ENCODE measurements at places on chromosomes 6 and 20.

- no peak for DNase-seq
These were observed 45.3 kb downstream of the SMLR1 start for GRCh38 chr6:130872250-130873095.

- no peak for DNase-seq
These were observed 109.1 kb downstream of the MAN1A1 start for GRCh38 chr6:119240257-119241110.

- DNase-seq = no peak
These were observed 5.5 kb downstream of the PRRT1 start for GRCh38 chr6:32146287-32146686.

GRCh38 chr6:119385994-119386393 is 36.4 kb upstream of the MAN1A1 start:
- no peak for DNase-seq

DNA sequence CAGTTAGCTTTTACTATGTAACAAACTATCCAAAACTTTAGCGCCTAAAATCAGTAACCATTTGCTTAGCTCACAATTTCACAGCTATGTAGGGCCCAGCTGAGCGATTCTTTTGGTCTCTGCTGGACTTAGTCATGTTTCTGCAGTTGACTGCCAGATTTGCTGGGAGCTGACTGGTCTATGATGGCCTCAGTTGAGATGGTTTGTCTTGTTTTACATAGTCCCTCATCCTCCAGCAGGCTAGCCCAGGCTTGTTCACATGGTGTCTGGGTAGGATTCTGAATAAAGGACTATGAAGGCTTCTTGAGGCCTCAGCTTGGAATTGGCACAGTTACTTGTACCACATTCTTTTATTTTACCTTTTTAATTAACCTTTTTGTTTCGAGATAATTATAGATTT is 247.8 kb upstream of the CHD6 start:
- no peak for DNase-seq

GRCh38 chr20:12581644-12582289 is 427.0 kb upstream of the SPTLC3 start:
- no peak for DNase-seq

- no peak for DNase-seq
These were observed 124.2 kb downstream of the SLC24A3 start for GRCh38 chr20:19336631-19337030.

DNA sequence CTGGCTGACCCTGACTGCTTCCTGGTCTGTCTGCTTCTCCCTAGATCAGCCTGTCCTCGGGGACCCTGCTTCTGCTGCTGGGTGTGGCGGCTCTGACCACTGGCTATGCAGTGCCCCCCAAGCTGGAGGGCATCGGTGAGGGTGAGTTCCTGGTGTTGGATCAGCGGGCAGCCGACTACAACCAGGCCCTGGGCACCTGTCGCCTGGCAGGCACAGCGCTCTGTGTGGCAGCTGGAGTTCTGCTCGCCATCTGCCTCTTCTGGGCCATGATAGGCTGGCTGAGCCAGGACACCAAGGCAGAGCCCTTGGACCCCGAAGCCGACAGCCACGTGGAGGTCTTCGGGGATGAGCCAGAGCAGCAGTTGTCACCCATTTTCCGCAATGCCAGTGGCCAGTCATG is 6.3 kb downstream of the NRSN2 start:
- DNase-seq = no peak

GRCh38 chr6:36722879-36723278 is 25.3 kb downstream of the RAB44 start:
- DNase-seq = no peak

GRCh38 chr6:29624520-29624961 is 8.4 kb downstream of the GABBR1 start:
- no peak for DNase-seq

DNA sequence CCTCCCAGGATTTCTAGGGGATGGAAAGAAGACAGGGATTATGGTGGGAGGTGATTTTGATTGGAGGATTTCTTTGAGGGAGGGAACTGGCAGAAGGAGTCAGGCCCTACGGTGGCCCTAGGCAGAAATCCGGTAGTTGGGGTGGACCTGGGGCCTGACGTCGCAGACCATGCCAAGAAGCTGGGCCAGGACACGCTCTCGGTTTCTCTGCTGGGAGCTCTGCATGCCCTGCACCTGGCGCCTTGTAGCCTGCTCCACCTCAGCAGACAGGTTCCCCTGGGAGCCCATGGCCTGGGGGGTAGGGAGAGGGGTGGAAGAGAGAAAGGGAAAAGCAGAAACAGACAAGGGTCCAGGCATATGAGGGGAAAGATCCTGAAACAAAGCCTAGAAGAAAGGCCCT is 1.1 kb downstream of the ATP6V1G2 start:
- DNase-seq = no peak

DNA sequence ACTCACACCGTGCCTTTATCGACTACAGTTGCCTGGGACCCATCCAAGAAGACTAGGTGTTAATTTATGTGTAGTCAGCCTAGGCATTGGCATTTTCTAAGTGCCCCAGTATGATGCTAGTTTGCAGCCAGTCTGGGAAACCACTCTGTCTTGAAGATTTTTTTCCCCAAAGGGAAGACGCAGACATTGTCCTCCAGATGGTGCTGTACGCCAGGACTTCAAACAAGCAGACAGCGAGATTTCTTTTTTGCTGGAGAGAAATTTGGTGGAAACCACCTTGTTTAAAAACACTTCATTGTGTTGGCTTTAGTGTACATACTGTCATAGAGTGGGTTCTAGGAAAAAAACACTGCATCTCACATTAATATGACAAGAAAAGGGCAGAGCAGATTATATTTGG is 30.0 kb downstream of the ALDH5A1 start:
- DNase-seq = peak; percentile 13

- DNase-seq = no peak
These were observed 60.8 kb downstream of the SYNDIG1 start for GRCh38 chr20:24530131-24530680.

- no peak for DNase-seq
These were observed 393 bp downstream of the RUNX2 start for GRCh38 chr6:45328523-45328922.

DNA sequence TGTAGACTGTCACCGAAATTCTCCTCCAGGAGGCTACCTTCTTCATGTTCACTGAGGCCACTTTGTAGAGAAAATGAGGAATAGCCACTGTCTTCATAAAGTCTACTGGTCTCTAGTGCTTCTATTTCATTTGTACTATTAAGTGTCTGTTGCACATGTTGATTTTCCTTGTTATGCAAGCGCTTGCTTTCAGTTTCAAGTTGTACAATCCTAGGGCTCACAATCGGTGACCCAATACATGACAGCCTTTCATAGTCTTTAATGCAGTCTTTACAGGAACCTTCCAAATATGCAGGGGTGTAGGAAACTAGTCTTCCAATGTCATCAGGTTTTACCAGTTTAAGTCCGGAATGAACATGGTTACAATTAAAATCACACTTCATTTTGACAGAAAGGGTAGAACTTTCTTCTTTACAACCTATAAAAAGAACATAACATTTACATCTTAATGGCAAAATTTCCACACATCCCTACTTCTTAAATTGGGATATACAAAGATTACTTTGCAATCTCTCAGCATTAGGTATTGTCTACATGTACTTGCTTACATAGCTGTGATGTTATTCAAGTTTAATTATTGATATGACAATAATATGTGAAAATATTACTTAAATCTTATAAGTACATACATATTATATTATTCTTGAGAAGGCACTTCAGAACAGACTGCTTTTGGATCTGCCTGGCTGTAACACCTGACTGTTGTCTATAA is 7.5 kb downstream of the FBXO5 start:
- no peak for DNase-seq

DNA sequence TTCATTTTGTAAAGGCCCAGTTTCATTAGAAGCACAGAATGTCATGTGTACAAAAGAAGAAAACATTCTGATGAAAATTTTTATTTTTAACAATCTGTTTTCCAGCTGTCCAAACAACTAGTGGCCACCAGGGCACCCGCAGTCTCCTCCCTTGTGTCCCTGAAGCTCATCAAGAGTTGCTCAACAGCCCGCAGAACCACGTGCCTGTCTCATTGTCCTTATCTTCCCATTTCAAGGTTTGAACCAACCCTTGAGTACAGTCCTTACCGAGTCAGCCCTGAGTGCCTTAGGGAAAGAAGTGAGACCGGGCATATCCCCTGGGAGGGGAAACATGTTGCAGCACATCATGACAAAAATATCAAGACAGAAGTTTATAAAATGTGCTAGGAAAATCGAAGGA is 15.9 kb upstream of the ZNF133 start:
- DNase-seq = no peak

GRCh38 chr6:166768761-166769160 is 141.7 kb upstream of the RPS6KA2 start:
- no peak for DNase-seq

- no peak for DNase-seq
These were observed 40.9 kb upstream of the ZBP1 start for GRCh38 chr20:57660922-57661745.

DNA sequence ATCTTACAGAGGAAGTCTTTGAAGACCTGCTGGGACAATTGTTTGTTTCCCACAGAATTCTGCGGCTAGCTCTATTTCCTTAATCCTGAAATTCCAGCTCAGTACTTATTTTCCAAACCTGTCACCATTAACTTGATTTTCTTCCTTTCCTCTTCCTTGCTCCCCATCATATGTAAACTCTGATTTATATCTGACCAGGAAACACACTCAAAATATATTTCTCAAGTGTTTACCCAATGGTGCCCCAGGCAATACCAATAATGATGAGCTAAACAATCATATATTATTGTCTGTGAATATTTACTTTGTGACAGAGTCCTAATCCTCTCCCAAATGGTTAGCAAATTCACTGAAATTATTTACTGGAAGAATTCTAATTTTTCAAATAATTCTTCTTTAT is 597.3 kb downstream of the PKHD1 start:
- no peak for DNase-seq

GRCh38 chr6:170516783-170517616 is 36.1 kb downstream of the PSMB1 start:
- DNase-seq = peak; percentile 11

- no peak for DNase-seq
These were observed 67.8 kb upstream of the ANKEF1 start for GRCh38 chr20:9966966-9967365.

GRCh38 chr6:2099870-2100269 is 145.5 kb downstream of the GMDS start:
- DNase-seq = no peak

- DNase-seq = no peak
These were observed 95.7 kb upstream of the HMGCLL1 start for GRCh38 chr6:55674672-55675071.

GRCh38 chr6:16406966-16407365 is 168.6 kb downstream of the GMPR start:
- no peak for DNase-seq

GRCh38 chr6:168414336-168415097 is 26.5 kb upstream of the SMOC2 start:
- no peak for DNase-seq

DNA sequence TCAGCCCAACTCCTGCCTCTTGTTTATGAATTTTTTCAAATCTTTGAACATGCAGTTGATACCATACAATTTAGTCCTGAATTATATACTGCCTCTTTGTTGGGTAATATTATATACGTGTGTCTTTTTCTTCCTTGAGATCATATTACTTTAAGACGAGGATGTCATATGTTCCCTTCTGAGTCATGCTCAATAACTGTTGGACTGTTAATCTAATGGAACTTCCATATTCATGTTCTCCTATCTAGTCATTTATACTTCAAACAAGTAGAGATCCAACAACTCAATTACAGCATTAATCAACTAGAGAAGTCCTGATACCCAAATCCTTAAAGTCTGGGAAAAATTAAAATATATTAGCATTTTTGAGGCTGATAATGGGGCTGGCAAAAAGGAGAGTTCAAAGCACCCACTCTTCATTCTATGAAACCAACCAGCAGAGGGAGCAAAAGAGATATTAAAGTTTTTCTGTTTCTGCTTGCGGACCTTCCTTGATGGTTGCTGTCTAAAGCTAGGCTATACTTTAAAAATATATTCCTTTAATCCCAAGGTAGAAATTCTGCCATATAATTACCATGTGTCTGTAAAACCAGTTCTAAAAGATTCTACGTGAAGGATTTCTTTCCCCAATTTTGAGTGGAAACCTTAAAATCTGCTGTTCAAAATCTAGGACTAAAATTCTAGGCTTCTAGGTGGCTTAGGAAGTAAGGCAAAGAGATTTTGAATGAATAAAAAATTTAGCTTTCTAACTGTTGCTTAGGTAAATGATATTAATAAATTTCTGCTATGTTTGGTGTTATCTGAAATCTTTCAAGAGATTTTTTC is 498.9 kb downstream of the BCKDHB start:
- DNase-seq = peak; percentile 64
